ENCODE measurements at places on chromosomes 4 and X.

- DNase-seq = no peak
These were observed 901 bp downstream of the JADE1 start for GRCh38 chr4:128810331-128810870.

- DNase-seq = peak; percentile 74
These were observed 261.9 kb downstream of the CBLL2 start for GRCh38 chrX:22534643-22535042.

DNA sequence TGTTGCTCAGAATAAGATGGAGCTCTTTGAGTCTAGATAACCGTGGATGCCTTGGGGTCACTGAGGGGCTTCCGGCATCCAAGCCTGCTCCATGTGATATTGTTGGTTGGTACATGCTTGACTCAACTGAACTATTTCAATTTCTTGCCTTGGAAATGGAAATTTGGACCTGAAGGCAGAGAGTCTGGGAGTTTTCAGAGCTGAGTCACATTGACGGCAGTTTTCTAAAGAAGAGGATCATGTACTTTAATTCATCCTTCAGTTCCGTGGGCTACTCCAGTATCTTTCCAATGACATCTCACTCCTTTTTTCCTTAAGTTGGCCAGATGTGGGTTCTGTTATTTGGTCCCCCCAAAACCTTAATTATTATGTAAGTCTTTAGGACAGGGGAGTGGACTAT lies 100.5 kb downstream of the MFAP3L start:
- DNase-seq = no peak

GRCh38 chr4:82223715-82224114 lies 150.1 kb downstream of the HNRNPD start:
- DNase-seq = no peak

- peak; percentile 76 for DNase-seq
These were observed 39.2 kb downstream of the COPS4 start for GRCh38 chr4:83074086-83074704.

GRCh38 chr4:41458689-41459088 lies 79.3 kb upstream of the LIMCH1 start:
- no peak for DNase-seq

DNA sequence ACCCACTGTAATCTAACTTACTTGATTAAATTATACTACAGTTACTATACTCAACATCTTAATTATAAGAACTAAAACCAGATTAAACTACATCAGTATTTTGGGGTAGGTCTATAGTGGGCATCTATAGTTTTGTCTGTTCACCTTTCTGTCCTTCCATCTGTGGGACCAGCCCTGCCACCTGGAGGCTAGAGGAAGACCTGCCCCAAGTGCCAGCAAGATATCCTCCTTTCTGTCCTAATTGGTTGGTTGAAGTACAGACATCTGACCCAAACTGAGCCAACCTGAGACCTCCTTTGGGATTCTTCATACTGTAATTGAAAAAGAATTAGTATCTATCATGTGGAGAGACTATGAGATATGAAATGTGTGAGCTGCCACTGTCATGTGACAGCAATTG lies 172.2 kb upstream of the TLL1 start:
- no peak for DNase-seq
